ENCODE measurements at places on chromosomes 6 and 20.

DNA sequence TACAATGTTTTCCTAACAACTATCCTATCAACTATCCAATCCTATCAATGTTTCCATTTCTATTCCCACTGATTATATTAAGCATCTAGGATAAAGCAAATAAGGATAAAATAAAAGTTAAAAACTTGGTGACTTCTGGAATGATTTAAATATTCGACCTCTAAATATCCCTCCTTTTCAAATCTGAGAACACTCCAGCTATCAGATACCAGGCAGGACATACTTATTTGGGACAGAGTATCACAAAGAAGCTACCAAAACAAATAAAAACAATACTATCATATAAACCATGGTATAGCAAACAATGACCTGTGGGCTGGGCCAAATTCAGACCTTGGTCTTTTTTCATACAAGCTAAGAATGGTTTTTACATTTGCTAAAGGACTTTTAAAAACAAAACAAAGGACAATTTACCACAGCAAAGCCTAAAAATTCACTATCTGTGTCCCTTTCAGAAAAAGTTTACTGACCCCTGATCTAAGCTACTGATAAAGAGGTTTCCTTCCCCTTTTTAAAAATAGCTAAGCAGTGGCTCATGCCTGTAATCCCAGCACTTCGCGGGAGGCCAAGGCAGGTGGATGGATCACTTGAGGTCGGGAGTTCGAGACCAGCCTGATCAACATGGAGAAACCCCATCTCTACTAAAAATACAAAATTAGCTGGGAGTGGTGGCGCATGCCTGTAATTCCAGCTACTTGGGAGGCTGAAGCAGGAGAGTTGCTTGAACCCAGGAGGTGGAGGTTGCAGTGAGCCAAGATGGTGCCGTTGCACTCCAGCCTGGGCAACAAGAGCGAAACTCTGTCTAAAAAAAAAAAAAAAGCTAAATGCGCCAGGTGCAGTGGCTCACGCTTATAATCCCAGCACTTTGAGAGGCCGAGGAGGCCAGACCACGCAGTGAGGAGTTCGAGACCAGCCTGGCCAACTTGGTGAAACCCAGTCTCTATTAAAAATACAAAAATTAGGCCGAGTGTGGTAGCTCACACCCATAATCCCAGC is 6.0 kb downstream of the NUP153 start:
- no peak for DNase-seq

- DNase-seq, result no peak
Measured at GRCh38 chr20:47689731-47690130, 95.5 kb downstream of the SULF2 start.

DNA sequence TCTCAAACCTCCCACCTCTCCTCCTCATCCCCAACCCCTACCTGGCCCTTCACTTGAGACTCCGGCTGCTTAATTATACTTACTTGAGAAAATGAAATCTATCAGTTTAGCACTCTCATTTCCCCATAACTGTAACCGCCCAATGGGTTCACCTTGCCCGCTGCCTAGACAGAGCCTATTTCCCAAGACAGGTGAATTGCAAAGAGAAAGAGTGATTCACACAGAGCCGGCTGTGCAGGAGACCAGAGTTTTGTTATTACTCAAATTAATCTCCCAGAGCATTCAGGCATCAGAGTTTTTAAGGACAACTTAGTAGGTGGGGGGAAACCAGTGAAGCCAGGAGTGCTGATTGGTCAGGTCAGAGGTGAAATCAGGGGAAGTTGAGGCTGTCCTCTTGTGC is 301.4 kb upstream of the CDYL start:
- no peak for DNase-seq

DNA sequence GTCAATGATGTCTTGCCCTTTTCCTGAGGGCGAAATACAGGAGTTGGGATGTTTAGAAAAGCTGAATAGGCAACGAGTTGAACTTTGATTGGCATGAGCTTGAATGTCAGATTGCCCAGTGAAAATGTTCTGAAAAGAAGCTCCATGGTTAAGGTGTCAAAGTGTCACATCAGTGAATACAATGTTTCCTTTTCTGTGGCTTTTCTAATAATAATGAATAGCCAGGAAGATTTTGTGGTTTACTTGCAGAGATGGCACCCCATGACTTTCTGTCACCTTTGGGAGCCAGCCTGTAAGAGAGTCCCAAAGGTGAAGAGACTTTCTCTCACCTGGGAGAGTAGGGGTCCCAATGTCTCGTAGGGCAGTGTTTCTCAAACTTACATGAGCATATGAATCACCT is 119.2 kb downstream of the KCNQ5 start:
- no peak for DNase-seq

- no peak for DNase-seq
Measured at GRCh38 chr20:59231124-59231804, 67.6 kb downstream of the ZNF831 start.

All from H4 (cell line).